Mononuclear cell (primary cell): ENCODE measurements at places on chromosomes 4 and X. TPM values are rescaled to one million over a fixed set of nuclear protein-coding genes. Genes with fewer than 3 reads are reported as not detected.

ZC4H2 gene
- 6.4 TPM for total RNA-seq

DNAAF6 gene
- total RNA-seq: 0.10 TPM

ZRSR2 gene
- total RNA-seq: 12.6 TPM

SUPT20HL1 gene
- not detected for total RNA-seq
